Sciatic nerve (tissue), 2 donors: ENCODE measurements at places on chromosomes 13 and 19. TPM values are rescaled to one million over a fixed set of nuclear protein-coding genes. Genes with fewer than 3 reads are reported as not detected.

GRCh38 chr19:56360841-56361240 lies 32.5 kb downstream of the ZNF582 start:
- no peak for DNase-seq

Gene NLRP9
- not detected for total RNA-seq

DNA sequence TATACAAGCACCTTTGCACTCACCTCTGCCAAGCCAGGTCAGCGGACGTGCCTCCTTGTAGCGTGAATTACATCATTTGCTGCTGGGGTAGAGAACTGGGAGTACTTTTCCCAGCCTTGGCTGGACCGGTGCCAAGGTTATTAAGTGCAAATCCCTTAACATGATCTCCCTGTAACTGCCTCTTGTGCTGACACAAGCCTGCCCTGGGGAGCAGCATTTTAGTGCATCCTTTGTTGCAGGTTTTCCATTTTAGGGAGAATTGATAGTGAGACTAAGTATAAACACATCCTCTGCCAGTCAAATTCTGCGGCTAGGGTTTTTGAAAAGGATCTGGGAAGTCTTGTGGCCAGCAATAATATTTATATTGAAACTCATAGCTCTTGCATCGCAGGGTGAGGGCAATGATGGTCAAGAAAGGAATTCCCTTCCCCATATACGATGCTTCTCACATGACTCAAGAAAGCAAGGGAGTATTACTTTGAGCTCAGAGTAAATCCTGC lies 32.7 kb upstream of the DCLK1 start:
- DNase-seq = peak; percentile 87

- DNase-seq = no peak
Measured at GRCh38 chr13:66087269-66087710, 1142.8 kb downstream of the PCDH9 start.

GRCh38 chr19:7916103-7916954 lies 1.7 kb downstream of the TGFBR3L start:
- peak; percentile 59 for DNase-seq

DNA sequence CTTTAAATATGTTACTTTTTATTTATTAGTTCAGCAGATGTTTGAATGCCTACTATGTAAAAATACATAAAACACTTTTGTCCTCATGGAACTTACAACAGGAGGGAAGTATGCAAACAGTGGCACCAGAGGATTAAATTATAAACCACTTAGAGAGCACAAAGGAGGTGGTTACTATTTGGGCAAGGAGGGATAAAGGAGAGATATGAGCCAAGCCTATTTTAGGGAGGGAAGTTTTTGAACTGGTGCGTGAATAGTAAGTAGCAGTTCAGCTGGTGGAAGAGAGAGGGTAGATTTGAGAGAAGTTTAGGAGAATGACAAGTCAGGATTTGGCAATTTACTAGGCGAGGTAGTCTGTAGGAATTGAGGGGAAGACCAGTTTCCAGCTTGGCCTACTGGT lies 8.6 kb downstream of the AKAP11 start:
- DNase-seq = no peak

DNA sequence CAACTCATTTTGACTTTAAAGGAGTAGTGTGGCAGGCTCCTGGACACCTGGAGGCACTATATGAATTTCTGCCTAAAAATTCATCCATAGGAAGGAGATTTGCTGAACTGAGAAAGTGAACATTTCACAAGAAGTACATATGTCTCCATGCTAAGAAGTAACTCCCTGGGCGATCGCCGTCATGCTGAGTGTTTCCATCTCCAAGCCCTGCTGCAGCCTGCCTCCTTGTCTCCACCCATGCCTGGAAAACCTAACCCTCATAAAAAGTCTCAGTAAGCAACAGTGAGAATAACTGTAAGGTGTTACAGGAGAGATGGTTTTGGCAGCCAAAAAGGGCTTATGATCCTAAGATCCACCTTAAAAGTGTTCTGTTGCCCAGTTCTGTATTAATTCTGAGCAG lies 251.3 kb downstream of the SHISA2 start:
- no peak for DNase-seq

DNA sequence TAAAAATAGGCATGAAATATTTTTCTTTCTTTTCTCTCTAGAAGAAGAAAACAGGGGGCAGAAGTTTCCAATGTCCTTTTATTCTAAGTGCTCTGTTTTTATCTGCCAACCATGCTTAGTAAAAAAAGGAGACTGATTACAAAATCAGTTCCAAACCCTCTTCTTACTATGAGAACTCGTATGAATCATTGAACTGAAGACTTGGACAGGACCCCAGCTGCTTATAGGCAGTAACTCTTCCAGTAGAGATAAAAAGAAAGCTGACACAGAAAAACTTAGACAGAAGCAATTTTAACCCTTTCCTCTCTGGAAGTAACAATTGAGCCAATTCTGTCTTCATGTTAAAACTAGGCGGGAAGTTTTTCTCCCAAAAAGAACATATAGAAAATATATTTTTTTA lies 24.5 kb upstream of the FREM2 start:
- DNase-seq = no peak

- DNase-seq = no peak
Measured at GRCh38 chr13:41823476-41823875, 137.4 kb downstream of the VWA8 start.

DNA sequence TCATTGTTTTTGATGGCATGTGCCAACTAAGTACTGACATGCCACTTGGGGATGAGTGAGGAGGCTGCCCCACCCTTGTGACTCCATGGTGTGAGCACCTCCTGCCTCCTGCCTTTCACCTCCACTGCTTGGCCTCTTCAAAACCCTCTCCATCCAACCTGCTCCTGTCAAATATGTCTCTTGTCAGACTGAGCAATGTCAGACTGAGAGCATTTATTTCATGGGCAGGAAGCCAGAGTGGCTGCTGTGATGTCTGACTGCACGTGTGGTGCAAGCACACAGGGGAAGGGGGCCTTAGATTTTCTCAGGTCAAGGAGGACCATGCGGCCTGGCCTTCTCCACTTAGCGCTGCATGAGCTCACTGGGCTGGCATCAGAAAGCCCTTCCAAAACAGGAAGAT lies 68.3 kb downstream of the STARD13 start:
- DNase-seq = no peak

GRCh38 chr13:93200626-93201025 lies 26.0 kb upstream of the GPC6 start:
- no peak for DNase-seq

DNA sequence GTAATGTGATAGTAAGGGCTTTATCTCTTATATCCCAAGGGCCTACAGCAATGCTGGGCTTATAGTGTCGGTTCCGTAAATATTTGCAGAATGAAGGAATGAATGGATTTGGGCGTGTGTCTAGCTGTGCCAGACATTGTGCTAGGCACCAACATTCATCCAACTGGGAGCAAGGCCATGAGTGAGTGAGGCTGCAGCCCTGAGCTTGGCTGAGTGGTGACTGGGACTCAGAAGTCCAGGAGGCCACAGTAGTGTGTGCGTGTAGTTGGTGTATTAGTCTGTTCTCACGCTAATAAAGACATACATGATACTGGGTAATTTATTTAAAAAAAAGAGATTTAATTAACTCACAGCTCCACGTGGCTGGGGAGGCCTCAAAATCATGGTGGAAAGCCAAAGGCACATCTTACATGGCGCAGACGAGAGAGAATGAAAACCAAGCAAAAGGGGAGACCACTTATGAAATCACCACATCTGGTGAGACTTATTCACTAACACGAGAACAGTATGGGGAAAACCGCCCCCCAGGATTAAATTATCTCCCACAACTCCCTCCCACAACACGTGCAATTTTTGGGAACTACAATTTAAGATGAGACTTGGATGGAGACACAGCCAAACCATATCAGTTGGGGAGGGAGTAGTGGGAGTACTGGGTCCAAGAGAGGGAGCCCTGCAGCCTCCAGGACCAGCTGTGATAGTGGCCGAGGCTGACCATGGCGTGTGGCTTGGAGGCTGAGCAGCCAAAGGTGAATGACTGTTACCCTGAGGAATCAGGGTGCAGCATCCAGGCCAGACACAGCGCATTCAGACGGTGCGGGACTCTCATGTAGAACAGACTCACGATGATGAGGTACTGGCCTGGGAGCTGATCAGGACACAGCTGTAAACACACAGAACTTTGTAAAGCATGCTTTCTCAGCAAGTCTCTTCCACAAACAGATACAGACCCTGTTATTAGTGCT lies 104.6 kb downstream of the TEX26 start:
- DNase-seq = no peak

Gene RGL3
- 14.4 TPM for total RNA-seq
